Naive thymus-derived CD4-positive, alpha-beta T cell (primary cell): ENCODE measurements at places on chromosomes 2 and 18.

GRCh38 chr2:213108308-213108707 is 43.1 kb downstream of the IKZF2 start:
- no peak for DNase-seq

GRCh38 chr2:64820901-64821300 is 167.2 kb upstream of the SERTAD2 start:
- DNase-seq = no peak

DNA sequence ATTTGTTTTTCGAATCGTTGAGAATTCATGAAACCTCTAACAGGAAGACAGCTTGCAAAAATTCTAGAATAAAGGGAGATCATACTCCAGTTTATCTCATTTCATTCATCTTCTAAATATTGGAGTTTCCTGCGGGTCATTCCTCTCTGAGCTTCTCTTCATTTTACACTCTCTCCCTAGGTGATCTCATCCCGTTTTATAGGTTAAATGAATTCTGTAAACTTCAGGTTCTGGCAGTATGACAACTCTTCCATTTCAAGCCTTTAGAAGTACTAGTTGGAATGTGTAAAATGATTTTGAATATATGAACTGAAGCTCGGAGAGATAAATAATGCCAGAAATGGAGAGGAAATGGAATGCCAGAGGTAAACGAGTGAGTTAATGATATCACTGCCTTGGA is 312.4 kb downstream of the METTL4 start:
- no peak for DNase-seq

- DNase-seq = no peak
Measured at GRCh38 chr2:100213595-100213994, 71.2 kb upstream of the AFF3 start.

GRCh38 chr2:10790228-10790973 is 22.2 kb downstream of the PDIA6 start:
- no peak for DNase-seq

- no peak for DNase-seq
Measured at GRCh38 chr18:78981989-78982620, 2.5 kb downstream of the SALL3 start.

GRCh38 chr2:19224486-19224885 is 133.9 kb downstream of the OSR1 start:
- DNase-seq = no peak

DNA sequence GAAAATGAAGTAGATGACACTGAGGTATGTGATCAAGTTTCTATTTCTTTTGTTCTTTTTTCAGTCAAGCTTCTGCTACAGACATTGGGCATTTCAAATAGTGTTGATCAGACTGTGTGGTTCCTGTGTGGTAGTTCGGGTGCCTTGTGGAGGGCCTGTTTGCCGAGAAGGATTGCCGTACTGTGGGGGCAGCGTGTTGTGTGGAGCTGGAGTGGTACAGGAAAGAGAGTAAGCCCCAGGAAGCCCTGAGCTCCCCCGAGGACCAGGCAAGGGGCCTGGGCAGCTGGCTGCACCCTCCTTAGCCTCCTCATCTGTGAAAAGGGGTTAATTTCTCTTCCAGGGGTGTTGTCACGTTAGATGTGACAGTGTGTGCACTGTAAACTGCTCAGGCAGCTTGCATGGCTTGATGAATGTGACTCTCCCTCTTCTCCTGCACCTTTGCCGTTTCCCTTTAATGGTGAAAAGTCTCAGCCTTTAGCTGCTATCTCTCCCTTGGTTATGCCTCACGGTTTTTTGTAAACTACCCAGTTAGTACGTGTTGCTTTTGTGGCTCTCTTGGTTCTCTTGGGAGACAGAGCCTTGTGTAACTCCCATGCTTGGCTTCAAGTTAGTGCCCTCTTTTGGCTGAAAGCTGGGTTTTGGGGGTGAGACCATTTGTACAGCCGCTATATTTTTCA is 19.5 kb downstream of the C2orf74 start:
- no peak for DNase-seq

DNA sequence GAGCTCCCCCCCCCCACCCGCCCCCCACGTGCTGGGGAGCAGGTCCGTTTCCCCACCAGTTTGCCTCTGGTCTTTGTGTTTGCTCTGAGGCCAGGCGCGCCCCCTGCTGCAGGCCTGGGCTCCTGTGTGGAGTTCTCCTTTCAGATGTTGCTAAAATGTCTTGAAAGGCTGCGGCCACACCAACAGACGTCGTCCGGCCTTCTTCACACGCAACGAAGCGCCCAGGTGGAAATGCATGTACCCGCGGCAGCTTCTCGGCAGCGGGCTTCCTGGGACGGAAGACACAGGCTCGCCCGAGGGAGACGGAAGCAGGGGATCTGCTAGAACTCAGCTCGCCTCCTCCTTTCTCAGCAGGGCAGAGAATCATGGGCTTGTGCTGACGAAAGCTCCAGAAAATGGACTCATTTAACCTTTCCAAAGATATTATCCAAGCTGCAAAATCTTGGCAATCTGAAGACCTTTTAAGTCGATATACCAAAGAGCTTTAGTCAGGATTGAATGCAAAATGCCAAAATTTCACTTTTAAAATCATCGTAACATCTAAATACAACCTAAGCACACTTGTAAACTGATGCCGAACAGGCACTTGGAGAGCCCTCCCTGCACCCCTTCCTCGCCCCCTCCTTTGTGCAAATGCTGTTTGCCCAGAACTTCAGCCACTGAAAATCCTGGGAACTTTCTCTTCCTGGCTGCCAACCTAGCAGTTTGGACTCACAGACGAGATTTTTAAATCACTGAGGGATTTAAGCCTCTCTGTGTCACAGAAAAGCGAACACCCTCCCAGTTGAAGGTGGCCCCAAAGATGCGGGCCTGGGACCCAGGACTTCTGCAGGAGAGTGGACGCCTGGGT is 125.5 kb upstream of the ZNF516 start:
- peak; percentile 24 for DNase-seq

DNA sequence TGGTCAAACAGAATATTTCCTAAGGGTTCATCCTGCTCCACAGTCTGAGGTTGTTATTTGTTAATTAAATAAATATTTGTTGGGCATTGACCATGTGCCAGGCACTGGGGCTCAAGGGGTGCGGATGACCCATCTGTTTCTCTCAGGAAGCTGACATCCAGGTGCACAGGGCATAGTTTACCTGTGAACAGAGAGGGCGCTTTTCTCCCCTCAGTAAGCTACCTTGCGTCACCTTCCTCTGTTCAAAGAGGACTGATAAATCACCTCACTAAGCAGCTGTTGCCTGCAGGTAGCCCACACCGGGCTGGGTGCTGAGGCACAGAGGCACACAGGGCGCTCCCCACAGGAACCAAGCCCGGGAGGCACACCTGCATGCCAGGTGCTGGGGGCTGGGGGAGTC is 41.6 kb downstream of the SH3RF3 start:
- no peak for DNase-seq

GRCh38 chr2:198374375-198375082 is 570.1 kb downstream of the PLCL1 start:
- DNase-seq = no peak

GRCh38 chr2:118168615-118169014 is 80.3 kb downstream of the INSIG2 start:
- no peak for DNase-seq

- no peak for DNase-seq
Measured at GRCh38 chr2:21814588-21815149, 690.9 kb downstream of the TDRD15 start.

DNA sequence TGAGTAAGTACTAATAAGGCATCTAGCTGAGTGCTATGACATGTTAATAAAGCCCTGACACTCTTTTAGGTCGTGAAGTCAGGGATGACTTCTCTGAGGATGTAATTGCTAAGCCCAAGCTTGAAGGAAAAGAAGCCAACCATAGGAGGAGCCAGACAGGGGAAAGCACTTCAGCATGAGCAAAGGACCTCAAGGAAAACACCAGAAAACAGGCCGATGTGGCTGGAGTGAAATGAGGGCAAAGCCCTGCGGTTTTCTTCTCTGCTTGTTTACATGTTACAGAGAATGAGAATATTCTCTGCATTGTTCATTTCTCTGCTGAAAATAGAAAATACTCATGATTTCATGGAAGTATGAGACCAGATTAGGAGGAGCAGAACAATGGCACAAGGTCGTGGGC is 112.5 kb upstream of the ARHGAP28 start:
- no peak for DNase-seq

DNA sequence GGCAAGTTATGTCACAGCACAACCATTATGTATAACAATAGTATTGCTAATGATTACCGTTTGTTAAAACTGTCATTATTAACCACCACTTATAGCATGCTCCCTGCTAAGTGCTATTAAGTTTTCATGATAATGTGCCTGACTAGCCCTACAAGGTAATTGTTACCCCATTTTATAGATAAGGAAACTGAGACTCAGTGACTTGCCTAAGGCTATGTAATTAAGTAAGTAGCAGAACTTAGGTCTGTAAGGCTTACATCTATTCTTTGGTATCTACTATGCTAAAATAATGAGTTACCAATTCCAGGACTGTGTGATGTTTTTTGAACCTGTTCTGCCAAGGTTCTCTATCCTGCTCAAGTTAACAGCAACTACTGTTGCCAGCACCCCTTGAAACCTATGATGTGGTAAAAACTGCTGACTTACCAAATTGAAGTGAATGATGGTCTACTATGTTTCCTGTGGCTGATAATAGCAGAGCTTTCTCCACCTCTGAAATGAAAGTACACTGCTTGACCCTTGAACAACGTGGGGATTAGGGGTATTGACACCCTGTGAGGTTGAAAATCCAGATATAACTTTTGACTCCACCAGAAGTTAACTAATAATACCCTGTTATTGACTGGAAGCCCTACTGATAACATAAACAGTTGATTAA is 18.2 kb downstream of the ACVR2A start:
- DNase-seq = peak; percentile 12

GRCh38 chr2:83224591-83225200 is 1234.4 kb downstream of the SUCLG1 start:
- no peak for DNase-seq

- no peak for DNase-seq
Measured at GRCh38 chr18:48743886-48744285, 205.1 kb downstream of the CTIF start.

- no peak for DNase-seq
Measured at GRCh38 chr18:78981394-78981831, 1.8 kb downstream of the SALL3 start.

- DNase-seq = no peak
Measured at GRCh38 chr2:30255466-30256408, 24.4 kb downstream of the LBH start.
